Effector memory CD4-positive, alpha-beta T cell (primary cell): ENCODE measurements at places on chromosomes 12 and 14.

DNA sequence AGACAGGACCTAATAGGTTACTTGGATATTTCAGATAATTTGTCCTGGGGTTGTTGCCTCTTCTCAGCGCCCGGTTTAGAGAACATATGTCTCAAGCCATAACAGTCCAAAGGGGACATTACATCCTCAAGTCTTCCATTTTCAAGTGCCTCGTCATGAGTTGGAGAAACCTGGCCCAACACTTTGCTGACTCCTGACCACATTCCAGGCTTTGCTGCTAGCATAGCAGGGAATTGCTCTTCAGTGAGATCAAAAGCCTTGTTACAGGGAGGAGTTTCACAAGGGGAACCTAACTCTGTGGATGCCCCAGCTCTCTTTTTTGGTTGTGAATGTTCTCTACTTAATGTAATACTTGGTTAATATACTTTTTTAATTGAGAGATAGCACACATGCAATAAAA lies 8.2 kb upstream of the MMP19 start:
- H3K4me3 ChIP-seq: no peak overlapping the region
- no peaks in the 10 kb centered on the region for H3K27me3 ChIP-seq
- no peak overlapping the region for H3K27ac ChIP-seq
- no peaks in the 10 kb centered on the region for H3K4me1 ChIP-seq

DNA sequence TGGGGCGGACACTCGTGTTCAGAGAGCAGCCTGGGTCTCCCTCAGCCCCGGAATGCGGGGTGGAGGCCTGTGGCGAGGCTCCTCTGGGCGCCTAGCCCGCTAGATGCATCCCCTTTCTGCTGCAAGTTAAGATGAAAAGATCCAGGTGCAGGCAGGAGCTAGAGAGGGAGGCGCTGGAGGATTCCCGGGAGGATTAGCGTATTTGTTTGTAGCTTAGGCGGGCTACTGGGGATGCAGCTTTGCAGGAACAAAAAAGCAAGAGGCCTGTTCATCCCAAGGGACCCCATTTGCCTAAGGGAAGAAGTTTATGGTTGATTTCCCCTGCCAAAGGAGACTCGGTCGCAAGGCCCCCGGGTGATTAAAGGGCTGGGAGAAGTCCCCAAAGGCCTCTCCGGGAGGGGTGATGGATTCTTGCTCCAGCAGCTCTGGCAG lies 824 bp downstream of the CCDC177 start:
- peak overlapping the region; percentile 47 for H3K4me3 ChIP-seq
- no peak overlapping the region for H3K27ac ChIP-seq
- H3K4me1 ChIP-seq: peaks cover 25% of the 10 kb centered on the region
- no peak for DNase-seq

DNA sequence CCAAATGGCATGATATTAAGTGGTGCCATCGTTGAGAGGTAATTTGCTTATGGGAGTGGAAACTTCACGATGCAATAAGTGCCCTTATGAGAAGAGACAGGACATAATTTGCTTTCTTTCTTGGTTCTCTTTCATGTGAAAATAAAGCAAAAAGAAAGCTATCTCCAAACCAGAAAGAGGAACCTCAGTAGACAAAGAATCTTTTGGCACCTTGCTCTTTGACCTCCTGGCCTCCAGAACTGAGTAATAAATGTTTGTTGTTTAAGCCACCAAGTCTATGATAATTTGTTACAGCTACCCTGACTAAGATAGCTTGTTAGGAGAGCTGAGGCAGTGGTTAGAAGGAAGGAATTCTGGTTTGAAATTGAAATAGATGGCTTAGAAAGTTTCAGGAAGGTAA lies 39.6 kb downstream of the CCER1 start:
- H3K36me3 ChIP-seq: no peaks in the 10 kb centered on the region
- no peak overlapping the region for H3K27ac ChIP-seq
- H3K4me1 ChIP-seq: no peaks in the 10 kb centered on the region
- no peaks in the 10 kb centered on the region for H3K27me3 ChIP-seq

GRCh38 chr12:10771132-10771733 lies 31.2 kb downstream of the TAS2R7 start:
- no peaks in the 10 kb centered on the region for H3K4me1 ChIP-seq
- peaks cover 5% of the 10 kb centered on the region for H3K27me3 ChIP-seq
- H3K36me3 ChIP-seq: no peaks in the 10 kb centered on the region
- no peak for DNase-seq
- no peak overlapping the region for H3K27ac ChIP-seq

DNA sequence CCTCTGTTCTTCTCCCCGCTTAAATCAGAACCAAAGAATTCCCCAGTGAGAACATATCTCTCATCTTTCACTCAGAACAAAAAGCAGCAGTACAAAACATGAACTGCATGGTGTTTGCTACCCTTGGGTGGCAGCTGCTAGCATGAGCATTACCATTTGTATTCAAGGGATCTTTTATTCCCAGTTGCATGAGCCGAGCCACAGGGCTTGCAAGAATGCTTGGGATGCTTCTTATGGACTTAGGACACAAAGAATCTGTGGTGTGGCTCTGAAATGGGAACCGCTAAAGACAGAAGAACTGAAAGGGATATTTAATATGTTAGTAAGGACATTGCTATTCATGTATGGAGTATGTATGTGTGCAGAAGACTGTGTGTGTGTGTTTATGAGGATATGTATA lies 190.6 kb downstream of the TMX1 start:
- no peak overlapping the region for H3K27ac ChIP-seq
- peaks cover 3% of the 10 kb centered on the region for H3K27me3 ChIP-seq
- no peak for DNase-seq
- no peak overlapping the region for H3K4me3 ChIP-seq

DNA sequence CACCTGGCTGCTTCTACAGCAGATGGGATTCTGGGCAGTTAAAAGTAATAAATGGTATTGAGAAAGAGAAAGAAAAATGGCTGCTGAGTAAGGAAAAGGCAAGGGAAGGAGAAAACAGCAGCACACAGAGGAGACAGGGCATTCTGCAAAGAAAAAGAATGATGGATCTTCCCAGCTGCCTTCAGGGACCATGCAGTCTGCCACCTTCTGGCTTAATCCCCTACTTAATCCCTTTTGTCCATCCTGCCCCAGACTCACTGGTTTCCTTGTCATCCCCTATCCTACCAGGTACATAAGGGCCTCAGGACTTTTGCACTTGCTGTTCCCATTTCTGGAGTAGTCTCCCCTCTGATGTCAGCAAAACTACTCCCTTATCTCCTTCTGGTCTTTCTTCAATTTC lies 107.6 kb downstream of the GAS2L3 start:
- no peaks in the 10 kb centered on the region for H3K4me1 ChIP-seq
- H3K36me3 ChIP-seq: no peaks in the 10 kb centered on the region
- H3K27ac ChIP-seq: no peak overlapping the region
- H3K4me3 ChIP-seq: no peak overlapping the region

DNA sequence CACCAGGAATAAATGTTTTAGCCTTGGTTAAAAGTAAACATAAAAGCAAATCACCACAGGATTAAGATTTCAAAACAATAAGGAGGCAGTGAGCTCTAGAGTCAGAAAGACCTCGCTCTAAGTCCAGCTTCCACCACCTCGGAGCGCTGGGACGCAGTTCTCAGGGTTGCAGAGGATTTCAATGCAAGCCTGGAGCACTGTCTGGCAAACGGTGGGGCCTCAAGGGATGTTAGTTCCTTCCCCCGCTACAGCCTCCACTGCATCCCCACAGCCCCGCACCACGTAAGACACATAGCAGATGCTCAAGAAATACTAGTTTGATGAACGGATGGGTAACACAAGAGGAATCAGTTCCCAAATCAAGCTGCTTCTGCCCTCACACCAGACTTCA lies 39.3 kb upstream of the TMCC3 start:
- no peak overlapping the region for H3K4me3 ChIP-seq
- no peaks in the 10 kb centered on the region for H3K36me3 ChIP-seq
- no peak for DNase-seq
- no peak overlapping the region for H3K27ac ChIP-seq

- no peaks in the 10 kb centered on the region for H3K36me3 ChIP-seq
- H3K4me1 ChIP-seq: no peaks in the 10 kb centered on the region
- H3K27me3 ChIP-seq: no peaks in the 10 kb centered on the region
- H3K4me3 ChIP-seq: no peak overlapping the region
- DNase-seq: no peak
- H3K27ac ChIP-seq: no peak overlapping the region
Measured at GRCh38 chr12:117403586-117404139, 42.2 kb upstream of the NOS1 start.

GRCh38 chr14:59060841-59061240 lies 127.6 kb upstream of the DAAM1 start:
- no peak for DNase-seq
- no peaks in the 10 kb centered on the region for H3K27me3 ChIP-seq
- H3K27ac ChIP-seq: no peak overlapping the region
- H3K36me3 ChIP-seq: no peaks in the 10 kb centered on the region
- no peak overlapping the region for H3K4me3 ChIP-seq
